ENCODE measurements at places on chromosomes 7 and 10.

DNA sequence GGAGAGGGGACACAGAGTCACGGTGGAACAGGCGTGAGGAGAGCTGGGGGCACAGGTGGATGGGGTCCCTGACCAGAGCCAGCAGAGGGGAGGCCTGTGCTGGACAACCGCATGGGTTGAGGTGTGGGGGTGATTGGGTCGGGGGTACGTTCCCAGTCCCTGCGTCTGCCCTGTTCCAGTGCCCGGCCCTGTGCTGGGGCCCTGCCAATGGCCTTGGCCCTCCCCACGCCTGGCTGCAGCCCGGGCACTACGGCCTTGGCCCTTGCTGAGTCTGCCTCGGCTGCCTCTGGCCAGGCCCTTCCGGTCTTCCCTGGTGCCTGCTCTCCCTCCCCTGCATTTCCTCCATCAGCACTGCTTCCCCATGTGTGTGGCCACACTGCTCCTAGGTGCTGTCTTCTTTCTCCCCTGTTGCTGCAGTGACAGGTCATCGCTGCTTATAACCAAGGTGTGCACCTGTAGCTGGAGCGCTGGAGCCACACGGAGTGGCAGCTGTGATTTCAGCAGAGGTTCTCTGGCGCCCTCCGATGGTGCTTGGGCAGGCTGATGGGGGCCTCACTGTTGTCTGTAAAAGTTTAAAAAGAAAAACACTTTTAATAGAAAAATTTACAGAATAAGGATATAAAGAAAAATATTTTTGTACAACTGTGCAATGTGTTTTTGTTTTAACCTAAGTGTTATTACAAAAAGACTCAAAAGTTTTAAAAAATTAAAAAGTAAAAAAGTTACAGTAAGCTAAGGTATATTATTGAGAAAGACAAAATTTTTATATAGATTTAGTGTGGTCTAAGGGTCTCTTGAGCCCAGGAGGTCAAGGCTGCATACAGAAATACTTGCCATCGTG lies 45.2 kb upstream of the BHLHA15 start:
- peak; percentile 3 for DNase-seq

DNA sequence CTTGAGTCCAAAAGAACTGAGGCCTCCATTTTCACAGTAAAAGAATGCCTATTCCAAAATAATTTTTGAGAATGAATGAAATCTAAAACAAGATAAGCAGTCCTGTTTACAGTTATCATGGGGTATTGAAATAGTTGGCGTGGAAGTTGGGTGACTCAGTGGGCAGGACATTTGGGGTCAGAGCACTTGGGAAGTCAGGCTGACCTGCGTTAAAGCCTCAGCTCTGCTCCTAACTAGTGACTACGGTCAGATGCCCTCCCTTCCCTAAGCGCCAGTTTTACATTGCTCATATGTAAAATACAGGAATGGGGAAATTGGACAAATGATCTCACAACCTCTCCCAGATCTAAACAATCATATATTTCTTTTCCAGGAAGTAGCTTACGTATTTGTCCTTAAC lies 2.3 kb upstream of the PAPSS2 start:
- no peak for DNase-seq

GRCh38 chr7:120654241-120654640 lies 203.7 kb downstream of the TSPAN12 start:
- no peak for DNase-seq

DNA sequence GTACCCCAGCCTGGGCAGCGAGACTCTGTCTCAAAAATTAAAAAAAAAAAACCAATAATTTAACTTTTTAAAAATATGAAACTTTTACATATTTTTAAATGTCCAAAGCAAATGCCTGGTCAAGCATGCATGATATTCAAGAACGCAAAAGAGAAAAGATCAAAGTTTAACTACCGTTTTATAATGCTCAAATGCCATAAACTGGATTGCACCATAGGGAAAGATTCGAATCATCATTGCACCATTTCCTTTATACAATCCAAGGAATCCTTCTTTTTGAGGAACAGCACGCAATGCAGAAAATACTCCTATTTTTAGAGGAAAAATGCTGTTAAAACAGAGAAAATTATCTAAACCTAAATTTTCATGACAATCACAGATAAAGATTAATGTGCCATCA lies 20.9 kb downstream of the SLC25A16 start:
- DNase-seq, result no peak

- DNase-seq, result no peak
These were observed 128.7 kb downstream of the GNAI1 start for GRCh38 chr7:80263333-80263732.

DNA sequence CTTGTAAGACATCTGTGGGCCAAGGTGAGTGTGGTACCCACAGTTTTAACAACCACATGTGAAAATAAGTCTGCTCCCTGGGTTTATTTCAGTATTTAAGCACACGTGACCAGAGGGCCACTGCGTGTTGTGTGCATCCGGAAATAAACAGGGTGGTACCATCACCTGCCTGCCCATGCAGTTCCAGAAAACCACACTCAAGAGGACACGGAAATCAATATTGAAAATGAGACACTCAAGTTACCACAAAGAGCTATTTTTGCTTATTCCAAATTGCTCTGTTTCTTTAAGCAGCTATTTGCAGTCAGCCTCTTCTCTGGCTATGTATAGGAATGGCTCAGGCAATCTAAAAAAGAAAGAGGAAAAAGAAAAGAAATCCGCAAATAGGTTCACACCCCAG lies 71.8 kb upstream of the LOXL4 start:
- no peak for DNase-seq

GRCh38 chr7:3087243-3087755 lies 43.6 kb upstream of the CARD11 start:
- no peak for DNase-seq

DNA sequence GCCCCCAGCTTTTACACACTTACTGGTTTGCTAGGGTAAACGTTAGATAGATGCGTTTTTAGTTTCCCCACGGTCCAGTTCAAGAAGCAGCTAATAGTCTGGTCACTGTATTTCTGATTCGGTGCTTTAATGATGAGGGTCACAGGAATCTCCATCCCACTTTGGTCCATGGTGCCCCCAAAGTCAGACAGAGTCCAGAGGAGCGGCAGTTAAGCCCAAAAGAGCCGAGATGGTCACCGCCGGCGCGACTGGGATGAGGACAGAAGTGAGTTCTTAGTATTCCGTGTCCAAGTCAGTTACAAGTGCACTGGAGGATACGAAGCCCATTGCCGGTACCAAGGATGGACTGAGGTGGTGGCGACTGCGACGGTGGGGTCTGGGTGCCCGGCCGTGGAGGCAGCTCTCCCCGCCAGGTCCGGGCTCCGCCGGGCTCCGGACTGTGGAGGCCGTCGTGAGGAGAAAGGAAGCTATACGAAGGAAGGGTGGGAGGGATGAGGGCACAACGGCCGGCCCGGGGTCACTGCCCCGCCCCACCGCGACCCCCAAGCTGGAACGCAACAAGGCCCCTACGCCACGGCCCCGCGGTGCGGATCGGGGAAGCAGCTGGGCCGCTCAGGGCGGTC lies 663 bp downstream of the HERPUD2 start:
- DNase-seq, result peak; percentile 24

- peak; percentile 80 for DNase-seq
These were observed 42.7 kb downstream of the PRR15 start for GRCh38 chr7:29606287-29606721.

DNA sequence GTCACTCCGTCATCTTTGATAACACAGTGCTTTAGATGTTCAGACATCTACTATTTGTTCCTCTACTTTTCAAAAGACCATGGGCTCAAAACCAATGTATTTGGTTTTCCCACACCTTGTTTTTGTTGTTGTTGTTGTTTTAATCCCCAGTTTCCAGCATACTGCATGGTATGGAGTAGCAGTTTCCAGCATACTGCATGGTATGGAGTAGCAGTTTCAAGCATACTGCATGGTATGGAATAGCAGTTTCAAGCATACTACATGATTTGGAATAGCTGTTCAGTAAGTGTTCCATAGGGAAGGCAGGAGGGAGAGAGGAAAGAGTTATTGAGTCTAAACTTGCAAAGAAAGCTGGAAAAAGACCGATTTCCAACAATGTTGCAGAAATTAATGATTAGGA lies 314.3 kb upstream of the PRKCQ start:
- DNase-seq, result no peak

DNA sequence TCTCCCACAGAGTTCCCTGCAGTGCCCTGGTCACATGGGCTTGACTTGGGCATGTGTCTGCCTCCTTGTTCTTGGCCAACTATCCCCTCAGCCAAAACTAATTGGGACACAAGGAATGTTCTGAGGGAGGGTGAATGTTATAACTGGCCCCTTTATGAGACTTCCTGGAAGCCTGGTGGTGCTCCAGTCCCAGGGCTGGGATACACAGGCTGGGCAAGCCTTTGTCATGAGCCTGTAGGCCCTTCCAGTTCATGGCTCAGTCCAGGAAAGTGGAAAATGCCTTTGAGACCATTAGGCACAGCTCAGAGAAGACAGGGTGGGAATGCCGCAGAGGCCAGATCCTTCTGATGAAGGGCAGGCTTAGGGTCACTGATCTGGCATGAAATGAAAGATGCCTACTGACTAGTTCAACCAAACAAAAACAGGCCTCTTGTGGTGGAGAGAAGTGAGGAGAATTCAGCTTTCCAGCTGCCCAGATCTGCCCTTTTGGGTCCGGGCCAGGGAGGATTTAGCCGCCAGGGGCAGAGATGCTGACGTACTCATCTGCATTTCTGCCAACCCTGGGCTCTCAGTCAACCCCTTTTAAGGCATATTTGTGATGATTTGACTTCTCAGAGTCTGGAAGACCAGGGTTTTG lies 961.5 kb downstream of the KCNMA1 start:
- DNase-seq, result no peak

DNA sequence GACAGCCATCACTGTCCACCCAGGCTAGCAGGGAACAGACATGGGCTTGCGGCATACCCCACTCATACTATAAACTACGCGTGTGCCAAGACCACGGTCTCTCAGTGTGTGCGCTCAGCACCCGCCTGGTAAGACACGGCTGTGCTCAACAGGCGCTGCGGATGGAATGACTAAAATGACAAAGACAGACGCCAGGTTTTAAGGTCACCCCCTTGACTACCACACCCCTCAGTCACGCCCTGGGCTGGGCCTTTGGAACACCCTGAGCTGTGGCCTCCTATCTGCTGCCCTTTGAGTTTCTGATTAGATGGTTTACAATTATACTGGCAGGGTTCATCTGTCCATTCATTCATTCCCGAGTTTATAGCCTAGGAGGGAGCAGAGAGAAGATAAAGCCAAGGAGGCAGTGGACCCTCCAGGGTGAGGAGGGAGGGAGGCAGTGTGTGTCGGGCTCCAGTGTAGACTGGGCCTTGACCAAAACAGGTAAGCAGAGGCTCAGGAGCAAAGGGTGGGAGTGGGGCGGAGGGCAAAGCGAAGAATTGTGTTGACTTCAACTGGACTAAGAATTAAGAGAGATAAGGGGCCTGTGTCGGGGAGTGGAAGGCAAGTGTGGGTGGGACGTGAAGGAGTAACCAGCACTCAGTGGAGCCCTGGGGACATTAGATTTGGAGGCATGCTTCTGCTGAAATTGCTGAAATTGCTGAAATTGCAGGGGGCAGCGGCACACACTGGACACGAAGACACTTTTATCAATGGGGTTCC lies 35.0 kb downstream of the TNS3 start:
- DNase-seq, result no peak

- DNase-seq, result peak; percentile 76
These were observed 46.6 kb downstream of the CDHR3 start for GRCh38 chr7:106009503-106010226.

DNA sequence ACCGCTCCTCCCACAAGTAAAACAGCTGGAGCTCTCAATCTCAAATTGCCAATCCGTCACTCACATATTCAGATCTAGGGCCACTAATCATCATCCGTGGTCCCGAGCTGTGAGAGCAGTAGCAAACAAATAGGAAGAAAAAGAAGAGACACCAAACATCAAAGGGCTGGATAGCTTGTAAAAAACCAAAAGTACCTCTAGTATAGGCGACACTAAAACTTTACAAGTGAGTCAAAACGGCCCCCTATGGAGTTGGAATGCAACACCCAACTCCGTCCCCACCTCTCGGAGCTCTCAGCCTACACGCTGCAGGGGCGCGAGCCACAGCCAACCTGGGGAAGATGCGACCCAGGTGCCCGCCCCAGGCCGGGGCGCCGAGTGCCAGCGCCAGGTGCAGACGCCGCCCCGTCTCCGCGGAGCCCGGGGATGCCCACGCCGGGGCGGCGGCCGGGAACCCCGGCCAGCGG lies 581 bp downstream of the FAM3C start:
- peak; percentile 43 for DNase-seq

DNA sequence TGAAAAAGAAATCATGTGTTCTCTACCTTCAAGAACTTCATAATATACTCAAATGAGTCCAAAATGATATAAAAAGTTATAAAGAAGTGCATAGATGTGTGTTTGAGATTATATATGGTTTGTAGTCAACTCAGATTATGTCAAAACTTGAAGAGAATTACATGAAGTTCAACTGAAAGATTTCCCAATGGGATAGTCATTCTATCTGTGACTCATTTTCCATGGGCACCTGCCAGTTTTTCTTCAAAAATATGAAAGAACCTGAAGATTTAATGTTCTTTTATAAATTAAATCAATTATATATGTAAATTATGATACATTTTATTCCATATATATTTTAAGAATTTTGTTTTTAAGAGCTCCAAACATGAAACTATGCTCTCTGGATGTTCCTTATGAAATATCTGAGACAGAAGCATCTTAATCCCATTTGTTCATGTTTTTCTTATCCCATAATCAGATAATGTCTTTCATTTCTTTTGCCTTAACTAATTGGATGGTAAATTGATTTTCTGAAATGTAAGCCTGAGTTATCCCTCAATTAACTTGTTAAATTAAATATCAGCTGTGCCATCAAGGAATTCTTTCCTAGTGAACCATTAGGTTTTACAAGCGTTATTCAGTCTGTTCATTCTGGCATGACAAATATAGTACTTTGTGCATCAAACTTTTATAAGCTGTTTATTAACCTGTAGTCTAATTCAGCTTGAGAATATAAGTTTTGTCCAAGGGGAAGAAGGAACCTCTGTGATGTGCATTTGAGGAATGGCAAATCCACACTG lies 387.1 kb downstream of the IPMK start:
- DNase-seq, result no peak

Measured in NCI-H748 treated with DMSO at 0.1 percent for 48 hours (cell line).